Activated T-helper 1 cell treated with Interleukin-2 at 50 U/mL for 16 hours (primary cell): ENCODE measurements at places on chromosomes 4 and X.

DNA sequence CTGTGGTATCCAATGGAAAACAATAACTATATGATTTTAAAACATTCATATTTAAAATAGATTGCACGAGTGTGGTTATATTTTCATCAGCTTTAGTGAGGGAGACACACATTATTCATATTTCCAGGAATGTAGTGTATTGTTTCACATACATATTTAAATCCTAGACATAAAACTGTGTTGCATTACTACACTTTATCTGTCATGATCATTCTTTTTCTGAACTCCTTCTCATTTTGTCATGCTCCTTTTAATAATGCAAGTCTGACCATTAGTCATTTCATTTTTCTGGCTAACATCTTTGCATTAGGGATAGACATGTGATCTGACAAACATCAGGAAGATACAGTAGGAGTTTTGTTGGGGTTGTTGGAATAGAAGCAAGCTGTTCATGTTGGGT is 1382.7 kb downstream of the PCDH7 start:
- no peak for DNase-seq

DNA sequence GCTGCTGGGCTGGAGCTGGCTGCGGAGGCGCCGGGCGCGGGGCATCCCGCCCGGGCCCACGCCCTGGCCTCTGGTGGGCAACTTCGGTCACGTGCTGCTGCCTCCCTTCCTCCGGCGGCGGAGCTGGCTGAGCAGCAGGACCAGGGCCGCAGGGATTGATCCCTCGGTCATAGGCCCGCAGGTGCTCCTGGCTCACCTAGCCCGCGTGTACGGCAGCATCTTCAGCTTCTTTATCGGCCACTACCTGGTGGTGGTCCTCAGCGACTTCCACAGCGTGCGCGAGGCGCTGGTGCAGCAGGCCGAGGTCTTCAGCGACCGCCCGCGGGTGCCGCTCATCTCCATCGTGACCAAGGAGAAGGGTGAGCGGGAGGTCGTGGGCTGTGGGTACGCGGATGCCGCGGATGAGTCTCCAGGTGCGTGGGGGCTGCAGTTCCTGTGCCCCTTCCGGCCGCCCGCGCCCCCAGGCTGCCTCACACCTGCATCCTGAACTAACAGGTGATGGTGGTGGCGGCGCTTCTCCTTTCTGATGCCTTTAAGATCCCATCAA is 499 bp downstream of the CYP2U1 start:
- peak; percentile 3 for DNase-seq

GRCh38 chr4:120843849-120844527 is 78.5 kb downstream of the PRDM5 start:
- no peak for DNase-seq

GRCh38 chrX:18390941-18391538 is 34.4 kb upstream of the CDKL5 start:
- DNase-seq, result peak; percentile 39
